ENCODE measurements at places on chromosomes 6 and 20. TPM values are rescaled to one million over a fixed set of nuclear protein-coding genes. Genes with fewer than 3 reads are reported as not detected.

GRCh38 chr6:111987295-111987694 is 66.6 kb upstream of the CCN6 start:
- no peak for DNase-seq
- H3K27ac ChIP-seq = no peak overlapping the region
- H3K4me3 ChIP-seq = no peak overlapping the region
- no peaks in the 10 kb centered on the region for H3K4me1 ChIP-seq

Gene CLIC5
- total RNA-seq = 92.3 TPM

GRCh38 chr20:23084845-23085365 is 1.2 kb downstream of the CD93 start:
- H3K4me1 ChIP-seq = peaks cover 9% of the 10 kb centered on the region
- peak overlapping the region; percentile 92 for H3K27ac ChIP-seq
- H3K4me3 ChIP-seq = peak overlapping the region; percentile 53
- H3K36me3 ChIP-seq = no peaks in the 10 kb centered on the region
- H3K27me3 ChIP-seq = no peaks in the 10 kb centered on the region

- no peak overlapping the region for H3K4me3 ChIP-seq
- no peaks in the 10 kb centered on the region for H3K36me3 ChIP-seq
- H3K27ac ChIP-seq = peak overlapping the region; percentile 17
- H3K4me1 ChIP-seq = peaks cover 28% of the 10 kb centered on the region
- no peaks in the 10 kb centered on the region for H3K27me3 ChIP-seq
Observed at GRCh38 chr6:14881398-14881797, 364.5 kb upstream of the JARID2 start.

GRCh38 chr6:161835500-161836215 is 561.8 kb upstream of the AGPAT4 start:
- H3K4me1 ChIP-seq = peaks cover 4% of the 10 kb centered on the region
- no peaks in the 10 kb centered on the region for H3K36me3 ChIP-seq
- H3K4me3 ChIP-seq = no peak overlapping the region
- H3K27me3 ChIP-seq = no peaks in the 10 kb centered on the region
- H3K27ac ChIP-seq = no peak overlapping the region
- DNase-seq = peak; percentile 67

Gene EEF1A2
- total RNA-seq = 1.3 TPM

DNA sequence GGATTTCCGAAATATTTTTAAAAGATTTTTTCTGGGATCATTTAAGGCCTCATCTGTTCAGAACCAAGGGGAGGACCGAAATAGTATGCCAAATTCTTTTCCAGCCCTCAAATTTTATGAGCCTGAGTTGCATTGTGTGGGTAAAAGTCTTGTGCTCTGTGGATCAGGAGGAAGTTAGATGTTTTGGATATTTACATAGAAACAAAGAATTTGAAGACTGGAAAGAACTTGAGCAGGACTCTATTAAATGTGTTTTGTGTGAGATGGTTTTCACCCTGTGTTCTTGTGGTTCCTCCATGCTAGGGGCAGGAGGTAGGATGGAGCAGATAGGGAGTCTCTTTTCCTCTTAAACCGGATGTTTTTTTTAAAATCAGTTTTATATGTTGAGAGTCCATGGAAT is 329.1 kb downstream of the LAMA2 start:
- H3K27ac ChIP-seq = peak overlapping the region; percentile 4
- H3K4me3 ChIP-seq = no peak overlapping the region
- H3K36me3 ChIP-seq = peaks cover 2% of the 10 kb centered on the region
- DNase-seq = no peak
- H3K4me1 ChIP-seq = peaks cover 3% of the 10 kb centered on the region

GRCh38 chr6:164023535-164023934 is 609.0 kb downstream of the QKI start:
- H3K36me3 ChIP-seq = no peaks in the 10 kb centered on the region
- no peaks in the 10 kb centered on the region for H3K4me1 ChIP-seq
- H3K27ac ChIP-seq = no peak overlapping the region
- no peak for DNase-seq
- H3K27me3 ChIP-seq = no peaks in the 10 kb centered on the region

GRCh38 chr6:125111219-125111983 is 42.2 kb upstream of the TPD52L1 start:
- H3K36me3 ChIP-seq = no peaks in the 10 kb centered on the region
- no peak overlapping the region for H3K4me3 ChIP-seq
- no peaks in the 10 kb centered on the region for H3K27me3 ChIP-seq

DNA sequence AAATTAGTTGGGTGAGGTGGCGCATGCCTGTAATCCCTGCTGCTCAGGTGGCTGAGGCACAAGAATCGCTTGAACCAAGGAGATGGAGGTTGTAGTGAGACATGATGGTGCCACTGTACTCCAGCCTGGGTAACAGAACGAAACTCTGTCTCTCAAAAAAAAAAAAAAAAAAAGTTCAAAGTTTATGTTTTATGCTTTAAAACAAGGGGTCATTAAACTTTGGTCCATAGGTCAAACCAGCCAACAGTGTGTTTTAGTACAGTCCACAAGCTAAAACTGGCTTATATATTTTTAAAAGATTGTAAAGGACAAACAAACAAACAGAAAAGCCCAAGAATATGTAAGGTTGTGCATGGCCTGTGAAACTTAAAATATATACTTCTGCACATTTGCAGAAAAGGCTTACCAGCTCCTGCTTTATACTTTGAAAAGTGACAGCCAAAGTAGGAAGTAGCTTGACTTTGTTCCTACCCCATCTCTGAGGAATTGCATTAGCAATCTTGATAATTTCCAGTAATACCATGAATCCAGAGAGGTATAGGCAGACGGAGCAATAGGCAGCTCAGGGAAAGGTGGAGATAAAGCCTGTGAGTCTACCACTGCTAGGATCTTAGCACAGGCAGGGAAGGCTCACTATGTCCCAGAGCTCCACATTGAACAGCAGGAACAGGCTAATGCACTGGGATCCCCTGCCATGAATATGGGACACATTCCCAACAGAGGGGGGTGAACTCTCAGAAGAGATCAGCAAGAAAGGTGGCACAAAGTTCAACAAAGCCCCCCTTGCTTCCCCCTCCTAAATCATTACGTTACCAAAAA is 30.5 kb downstream of the MCM8 start:
- H3K4me3 ChIP-seq = no peak overlapping the region
- H3K4me1 ChIP-seq = no peaks in the 10 kb centered on the region
- no peak for DNase-seq
- no peaks in the 10 kb centered on the region for H3K27me3 ChIP-seq
- peaks cover 8% of the 10 kb centered on the region for H3K36me3 ChIP-seq

Gene TPX2
- total RNA-seq = 6.5 TPM

Gene AIF1
- total RNA-seq = 86.0 TPM

DNA sequence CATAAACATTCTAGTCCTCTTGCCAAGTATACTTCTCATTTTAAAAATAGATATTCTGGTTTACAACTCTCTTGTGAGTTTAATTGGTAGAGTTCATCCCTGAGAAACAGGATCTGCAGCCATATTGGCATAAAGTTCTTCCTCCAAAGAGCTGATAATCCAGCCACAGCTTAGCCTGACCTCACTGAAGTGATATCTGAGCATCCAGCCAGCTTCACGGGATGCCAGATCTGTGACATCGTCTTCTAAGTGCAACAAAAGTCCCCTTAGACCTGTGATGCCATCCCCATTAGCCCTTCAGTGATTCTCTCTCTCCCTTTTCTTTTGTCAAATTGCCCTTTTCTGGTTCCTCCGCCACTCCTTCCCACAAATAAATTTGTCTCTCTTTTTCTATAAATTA is 180.6 kb upstream of the STXBP5 start:
- H3K4me1 ChIP-seq = no peaks in the 10 kb centered on the region
- no peaks in the 10 kb centered on the region for H3K36me3 ChIP-seq
- H3K27ac ChIP-seq = no peak overlapping the region
- H3K4me3 ChIP-seq = no peak overlapping the region
- H3K27me3 ChIP-seq = no peaks in the 10 kb centered on the region

- no peak for DNase-seq
- H3K4me1 ChIP-seq = no peaks in the 10 kb centered on the region
- no peak overlapping the region for H3K4me3 ChIP-seq
- H3K36me3 ChIP-seq = no peaks in the 10 kb centered on the region
- H3K27me3 ChIP-seq = peaks cover 4% of the 10 kb centered on the region
- H3K27ac ChIP-seq = no peak overlapping the region
Observed at GRCh38 chr20:37432606-37433005, 86.7 kb downstream of the SRC start.

DNA sequence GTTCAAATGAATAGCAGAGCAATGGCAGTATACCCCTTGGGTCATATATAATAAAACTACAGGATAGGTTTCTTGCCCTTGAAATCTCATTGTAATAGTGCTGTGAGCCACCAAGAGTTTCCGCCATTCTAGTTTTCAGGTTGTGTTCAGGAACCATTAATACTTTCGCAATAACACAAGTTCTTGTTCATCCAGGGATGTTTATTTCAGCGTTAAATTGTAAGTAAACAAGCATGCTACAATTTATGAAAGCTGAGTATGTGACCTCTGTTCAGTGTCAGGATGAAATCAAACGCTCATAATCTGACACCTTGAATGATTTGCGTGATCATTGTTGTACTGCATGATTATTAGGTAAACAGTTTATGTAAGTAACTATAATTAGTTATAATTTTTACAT is 22.8 kb downstream of the ANKS1A start:
- H3K4me1 ChIP-seq = peaks cover 7% of the 10 kb centered on the region
- no peak for DNase-seq
- H3K36me3 ChIP-seq = no peaks in the 10 kb centered on the region
- no peak overlapping the region for H3K27ac ChIP-seq
- no peak overlapping the region for H3K4me3 ChIP-seq

DNA sequence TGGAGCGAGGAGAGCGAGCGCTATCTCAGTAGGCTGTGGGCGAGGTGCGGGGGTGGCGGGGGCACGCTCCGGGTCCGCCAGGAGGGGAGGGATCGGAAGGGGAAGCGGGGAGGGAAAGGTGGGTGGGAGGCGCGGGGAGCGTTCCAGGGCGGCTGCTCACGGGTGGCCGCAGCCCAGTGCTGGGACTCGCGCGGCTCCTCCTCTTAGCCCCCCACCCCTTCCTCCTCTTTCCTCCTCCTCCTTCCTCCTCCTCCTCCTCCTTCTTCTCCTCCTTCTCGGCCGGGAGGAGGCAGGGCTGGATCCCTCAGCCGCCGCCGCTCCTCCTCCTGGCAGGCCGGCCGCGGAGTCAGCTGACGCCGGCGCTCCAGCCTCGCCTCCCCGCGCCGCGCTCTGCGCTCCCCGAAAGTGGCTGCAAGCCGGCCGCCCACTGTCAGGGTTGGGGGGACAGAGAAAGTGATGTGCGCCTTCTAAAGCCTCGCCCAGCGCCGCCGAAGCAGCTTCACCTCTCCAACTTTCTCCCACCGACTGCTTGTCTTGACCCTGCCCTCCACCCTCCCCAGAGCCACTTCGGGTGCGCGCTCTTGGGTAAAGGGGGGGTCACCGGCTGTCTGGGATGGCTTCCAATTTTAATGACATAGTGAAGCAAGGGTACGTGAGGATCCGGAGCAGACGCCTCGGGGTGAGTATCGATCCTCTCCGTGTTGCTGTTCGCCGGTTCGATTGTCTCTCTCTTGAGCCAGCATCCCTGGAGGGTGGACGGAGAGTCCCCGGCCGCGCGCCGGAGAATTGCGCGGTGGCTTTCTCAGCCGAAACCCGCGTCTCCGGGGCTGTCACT is at the start of gene DOK5:
Gene DOK5 (plus strand): TSS at position 260 of the 835 bp plus-strand sequence. CDS start 354 bp downstream, at position 614.
- H3K4me1 ChIP-seq = peaks cover 8% of the 10 kb centered on the region
- DNase-seq = peak; percentile 90
- H3K27ac ChIP-seq = no peak within 1 kb of the TSS
- peaks cover 27% of the 10 kb centered on the region for H3K27me3 ChIP-seq
- peak within 1 kb of the TSS; percentile 45 for H3K4me3 ChIP-seq
- no peaks in the 10 kb centered on the region for H3K36me3 ChIP-seq
